ENCODE measurements at places on chromosomes 5 and 9.

GRCh38 chr5:62138607-62139006 is 167.4 kb upstream of the KIF2A start:
- no peak for DNase-seq

DNA sequence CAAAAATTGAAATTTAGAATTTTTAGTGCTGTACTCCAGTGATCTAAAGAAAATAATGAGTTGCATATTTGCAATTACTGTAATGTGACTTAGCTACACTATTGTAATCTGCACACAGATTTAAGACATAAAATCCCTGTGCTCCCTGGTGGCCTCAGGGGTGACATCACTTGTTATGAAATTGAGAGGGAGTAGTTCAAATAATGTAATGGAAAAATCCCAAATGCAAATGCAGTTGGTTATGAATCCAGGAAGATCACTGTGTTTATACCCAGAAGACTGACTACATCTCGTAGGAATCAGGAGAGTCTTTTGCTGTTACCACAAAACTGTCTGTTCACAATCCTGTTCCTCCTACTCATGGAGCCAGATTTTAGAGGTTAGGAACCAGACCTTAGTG is 178.7 kb upstream of the FBXL17 start:
- peak; percentile 16 for DNase-seq

GRCh38 chr9:82117026-82117811 is 128.6 kb downstream of the SPATA31D1 start:
- DNase-seq: no peak

DNA sequence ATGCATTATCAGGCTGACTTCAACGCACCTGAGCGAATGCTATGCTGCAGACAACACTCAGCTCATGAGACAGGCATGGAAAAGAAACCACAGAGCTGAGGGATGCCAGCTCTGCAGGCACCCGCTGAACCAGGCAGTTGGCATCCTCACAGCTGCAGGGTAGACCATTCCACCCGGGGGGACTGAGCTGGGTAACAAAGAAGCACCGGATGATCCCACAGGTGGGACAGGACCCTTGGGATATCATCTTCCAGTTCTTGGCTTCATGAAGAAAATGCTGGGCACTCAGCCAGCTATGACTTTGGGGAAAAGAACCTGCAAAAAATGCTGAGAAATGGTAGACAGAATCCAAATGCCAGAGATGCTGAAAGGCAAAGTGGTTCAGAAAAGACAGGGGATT is 9.6 kb downstream of the EPB41L4B start:
- DNase-seq: no peak

GRCh38 chr9:115035841-115036612 is 81.9 kb downstream of the TNC start:
- DNase-seq: peak; percentile 42

DNA sequence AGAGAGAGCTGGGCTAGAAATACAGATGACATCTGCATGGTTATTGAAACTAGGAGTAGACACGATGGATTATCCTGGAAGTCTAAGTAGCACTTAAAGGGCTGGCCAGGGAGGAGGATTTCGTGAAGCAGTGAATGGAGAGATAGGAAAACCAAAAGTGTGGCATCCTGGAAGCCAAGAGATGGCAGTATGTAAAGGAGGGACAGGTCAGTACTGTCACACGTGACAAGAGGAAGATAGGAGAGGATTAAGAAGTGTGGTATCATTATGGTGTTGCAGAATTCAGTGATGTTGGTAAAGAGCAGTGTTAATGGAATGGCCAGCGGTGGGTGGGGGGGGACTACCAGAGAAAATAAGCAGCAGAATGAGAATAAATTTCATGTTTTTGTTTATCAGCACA is 11.7 kb downstream of the RAD23B start:
- DNase-seq: no peak

GRCh38 chr5:156354571-156354970 is 27.6 kb downstream of the SGCD start:
- DNase-seq: no peak

GRCh38 chr5:100553209-100553608 is 18.0 kb downstream of the FAM174A start:
- no peak for DNase-seq

DNA sequence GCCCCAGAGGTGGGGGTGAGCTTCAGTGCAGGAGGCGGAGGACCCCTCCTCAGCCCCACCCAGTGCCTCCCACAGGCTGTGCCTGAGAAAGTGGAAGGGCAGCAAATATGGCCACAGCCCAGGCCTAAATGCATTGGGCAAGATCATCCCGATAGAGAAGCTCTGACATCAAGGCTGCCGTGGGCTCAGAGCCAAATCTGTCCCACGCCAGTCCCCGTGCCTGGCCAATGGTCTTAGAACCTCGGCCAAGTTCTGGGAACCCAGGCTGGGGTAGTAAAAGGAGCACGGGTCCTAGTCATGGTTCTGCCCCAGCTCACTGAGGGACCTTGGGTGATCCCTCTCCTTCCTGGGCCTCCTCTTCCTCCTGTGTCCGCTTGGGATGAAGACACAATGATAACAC is 27.7 kb upstream of the TNIP1 start:
- DNase-seq: no peak

GRCh38 chr5:36689225-36689624 is 82.8 kb downstream of the SLC1A3 start:
- DNase-seq: no peak

- DNase-seq: no peak
Observed at GRCh38 chr5:33474004-33474403, 33.2 kb downstream of the TARS1 start.

- no peak for DNase-seq
Observed at GRCh38 chr9:3237121-3237520, 288.7 kb downstream of the RFX3 start.

DNA sequence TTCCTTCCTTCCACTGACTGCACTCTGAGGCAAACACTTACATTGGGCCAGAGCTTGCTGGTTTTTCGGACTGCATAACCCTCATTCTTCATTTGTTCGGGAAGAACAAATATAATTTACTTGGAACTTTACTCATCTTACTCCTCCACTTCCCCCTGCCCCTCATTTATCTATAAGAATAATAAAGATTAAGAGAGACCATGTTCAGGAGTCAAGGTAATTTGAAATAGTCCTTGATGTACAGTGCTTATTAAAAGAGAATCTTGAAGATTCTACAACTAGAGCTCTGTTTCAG is 65.6 kb downstream of the BASP1 start:
- DNase-seq: peak; percentile 93

- DNase-seq: no peak
Observed at GRCh38 chr5:108711898-108712297, 35.8 kb upstream of the FER start.

GRCh38 chr9:21316860-21317259 is 11.7 kb upstream of the IFNA5 start:
- DNase-seq: no peak

GRCh38 chr9:6779417-6780241 is 21.9 kb downstream of the KDM4C start:
- no peak for DNase-seq

DNA sequence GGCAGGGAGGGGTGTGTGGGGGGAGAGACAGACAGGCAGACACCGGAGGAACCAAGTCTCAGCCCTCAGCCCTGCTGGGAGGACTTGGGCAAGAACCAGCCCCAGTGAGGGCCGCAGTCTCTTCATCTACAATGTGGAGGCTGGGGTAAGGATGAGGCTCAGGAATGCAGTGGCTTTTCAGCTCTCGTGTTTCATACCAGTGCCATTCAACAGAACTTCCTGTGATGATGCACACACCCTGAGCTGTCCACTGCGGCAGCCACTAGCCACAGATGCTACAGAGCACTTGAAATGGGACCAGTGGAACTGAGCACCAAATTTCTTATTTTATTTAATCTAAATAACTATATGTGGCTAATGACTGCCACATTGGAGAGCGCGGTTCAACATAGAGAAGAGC is 10.7 kb downstream of the CAMK2A start:
- DNase-seq: no peak

GRCh38 chr5:4639946-4640345 is 500.2 kb upstream of the ADAMTS16 start:
- DNase-seq: no peak

DNA sequence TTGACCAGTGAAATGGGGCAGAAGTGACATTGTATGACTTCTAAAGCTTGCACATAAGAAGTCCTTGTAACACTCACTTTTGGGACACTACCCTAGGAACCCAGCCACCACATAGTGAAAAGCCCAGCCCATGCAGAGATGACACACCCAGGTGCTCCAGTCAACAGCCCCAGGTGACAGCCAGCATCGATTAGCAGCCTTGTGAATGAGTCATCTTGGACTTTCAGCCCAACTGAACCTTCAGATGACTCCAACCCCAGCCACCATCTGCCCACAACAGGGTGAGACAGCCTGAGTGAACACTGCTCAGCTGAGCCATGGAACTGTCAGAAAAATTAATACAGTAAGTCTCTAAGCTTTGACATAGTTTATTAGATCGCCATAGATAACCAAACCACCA is 458.6 kb downstream of the ZSWIM6 start:
- DNase-seq: no peak

- no peak for DNase-seq
Observed at GRCh38 chr5:139888370-139888769, 92.8 kb downstream of the PSD2 start.

DNA sequence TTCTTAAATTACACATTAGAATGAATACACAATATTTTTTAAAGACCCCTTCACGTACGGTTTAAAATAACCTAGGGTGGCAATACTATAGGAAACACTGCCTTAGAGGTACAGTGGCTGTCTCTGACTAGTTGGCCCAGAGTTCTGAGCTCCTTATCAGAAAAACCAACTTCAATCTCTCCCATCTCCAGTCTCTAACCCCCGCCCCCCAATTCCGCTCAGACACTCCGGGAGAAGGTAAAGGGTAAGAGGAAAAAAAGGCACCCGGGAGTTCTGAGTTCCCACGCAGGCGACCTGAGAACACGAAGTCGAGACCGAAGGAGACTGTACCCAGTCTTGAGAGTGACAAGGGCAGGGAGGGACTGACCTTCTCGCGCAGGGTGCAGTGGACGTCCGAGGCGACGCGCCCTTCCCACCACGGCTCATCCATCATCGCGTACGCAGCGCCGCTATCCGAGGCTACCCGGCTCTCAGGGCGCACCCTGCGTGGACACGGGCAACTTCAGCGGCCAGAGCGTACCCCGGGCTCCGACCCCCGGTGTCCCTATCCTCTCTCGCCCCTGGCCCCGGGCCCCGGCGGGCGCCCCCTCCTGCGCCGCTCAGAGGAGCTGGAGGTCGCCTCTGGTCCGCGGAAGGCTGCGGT is 752 bp downstream of the CCNJL start:
- no peak for DNase-seq

GRCh38 chr5:95447961-95448360 is 56.8 kb downstream of the FAM81B start:
- DNase-seq: no peak

DNA sequence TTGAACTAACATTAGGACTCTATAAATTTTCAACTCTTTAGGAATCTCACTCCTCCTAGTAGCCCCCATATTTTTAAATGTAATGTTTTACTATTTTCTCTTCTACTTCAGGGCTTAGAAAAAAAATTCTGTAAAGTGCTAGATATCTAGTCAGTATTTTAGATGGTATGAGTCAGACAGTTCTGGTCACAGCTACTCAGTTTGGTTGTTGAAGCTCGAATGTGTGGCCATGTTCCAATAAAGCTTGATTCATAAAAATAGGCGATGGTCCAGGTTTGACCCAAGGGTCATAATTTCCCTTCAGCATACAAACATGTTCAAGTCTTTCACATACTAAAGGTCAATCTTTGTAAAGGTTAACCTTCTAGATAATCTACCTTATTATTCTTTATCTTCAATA is 566.0 kb upstream of the CDH18 start:
- no peak for DNase-seq

DNA sequence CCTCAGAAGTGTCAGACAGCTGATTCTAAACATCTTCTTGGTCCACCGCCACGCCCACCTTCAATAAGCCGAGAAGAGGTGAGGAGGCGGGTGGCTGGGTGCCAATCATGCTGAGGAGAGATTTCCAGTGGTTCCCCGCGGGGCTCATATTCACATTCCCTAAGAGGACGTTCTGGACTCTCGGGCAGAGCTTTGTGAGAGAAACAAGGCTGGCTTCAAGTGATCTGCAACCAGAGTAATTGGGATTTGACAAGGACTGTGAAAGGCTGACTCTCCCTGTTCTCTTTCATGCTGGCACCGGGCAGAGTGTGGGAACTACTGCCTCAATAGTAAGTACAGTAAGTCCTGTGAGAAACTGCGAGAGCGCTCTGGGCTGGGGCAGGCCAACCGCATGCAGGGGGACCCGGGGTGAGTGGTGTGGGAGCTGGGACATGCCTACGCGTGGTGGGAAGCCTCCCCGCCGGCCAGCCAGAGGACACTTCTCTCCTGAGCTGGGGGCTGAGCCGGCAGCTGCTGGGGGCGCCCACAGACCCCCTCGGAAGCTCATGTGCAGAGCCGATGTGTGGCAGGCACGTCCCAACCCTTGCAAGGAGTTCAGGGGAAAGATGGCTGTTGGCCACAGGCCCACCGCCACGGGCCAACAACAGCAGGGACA is 110.9 kb downstream of the LIFR start:
- no peak for DNase-seq
